Aorta (tissue), 5 donors: ENCODE measurements at places on chromosomes 3 and 15. TPM values are rescaled to one million over a fixed set of nuclear protein-coding genes. Genes with fewer than 3 reads are reported as not detected.

GRCh38 chr15:90810354-90810753, 58.0 kb upstream of the FURIN start:
- no peak overlapping the region for H3K27ac ChIP-seq
- no peaks in the 10 kb centered on the region for H3K36me3 ChIP-seq
- no peaks in the 10 kb centered on the region for H3K4me1 ChIP-seq
- no peak for DNase-seq
- H3K4me3 ChIP-seq = no peak overlapping the region
- no peaks in the 10 kb centered on the region for H3K27me3 ChIP-seq

DNA sequence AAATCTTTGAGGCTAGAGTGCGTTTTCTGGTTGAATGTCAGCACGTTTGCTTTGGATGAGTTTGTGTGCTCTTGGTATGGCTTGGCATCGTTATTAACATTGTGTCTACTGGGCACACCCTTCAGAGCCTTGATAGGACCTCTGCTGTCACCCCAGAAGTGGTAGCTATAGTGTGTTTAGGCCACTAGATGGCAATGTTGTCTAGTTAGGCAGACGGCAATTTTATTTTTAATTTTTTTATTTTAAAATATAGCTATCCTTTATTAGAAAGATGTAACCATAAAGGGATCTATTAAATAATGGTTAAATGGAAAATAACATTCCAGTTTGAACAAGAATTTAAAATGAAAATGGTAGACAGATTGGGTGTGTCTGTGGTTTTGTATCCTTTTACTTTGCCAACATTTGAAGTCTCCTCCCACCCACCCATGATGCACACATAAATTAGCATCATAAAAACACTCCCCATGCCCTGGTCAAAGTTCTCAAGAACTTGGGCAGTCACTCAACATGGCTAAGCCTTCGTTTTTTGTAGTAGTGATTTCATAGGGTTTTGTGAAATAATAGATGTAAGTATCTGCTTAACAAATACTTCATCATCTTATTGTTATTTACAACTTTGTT, 200.7 kb downstream of the KCNH8 start:
- H3K27ac ChIP-seq = no peak overlapping the region
- no peak for DNase-seq
- H3K36me3 ChIP-seq = no peaks in the 10 kb centered on the region
- H3K4me3 ChIP-seq = no peak overlapping the region

Gene INAFM2
- total RNA-seq = 70.0 TPM

Gene A4GNT
- total RNA-seq = not detected

GRCh38 chr3:55066551-55067047, 138.7 kb upstream of the LRTM1 start:
- H3K4me3 ChIP-seq = no peak overlapping the region
- no peak for DNase-seq
- H3K4me1 ChIP-seq = no peaks in the 10 kb centered on the region
- no peaks in the 10 kb centered on the region for H3K36me3 ChIP-seq

Gene U2SURP
- total RNA-seq = 84.0 TPM

Gene RAMAC
- 11.5 TPM for total RNA-seq

GRCh38 chr3:141020143-141020830, 30.9 kb upstream of the SPSB4 start:
- no peak for DNase-seq
- no peaks in the 10 kb centered on the region for H3K4me1 ChIP-seq
- H3K4me3 ChIP-seq = no peak overlapping the region
- H3K27ac ChIP-seq = no peak overlapping the region
- no peaks in the 10 kb centered on the region for H3K27me3 ChIP-seq
- no peaks in the 10 kb centered on the region for H3K36me3 ChIP-seq

DNA sequence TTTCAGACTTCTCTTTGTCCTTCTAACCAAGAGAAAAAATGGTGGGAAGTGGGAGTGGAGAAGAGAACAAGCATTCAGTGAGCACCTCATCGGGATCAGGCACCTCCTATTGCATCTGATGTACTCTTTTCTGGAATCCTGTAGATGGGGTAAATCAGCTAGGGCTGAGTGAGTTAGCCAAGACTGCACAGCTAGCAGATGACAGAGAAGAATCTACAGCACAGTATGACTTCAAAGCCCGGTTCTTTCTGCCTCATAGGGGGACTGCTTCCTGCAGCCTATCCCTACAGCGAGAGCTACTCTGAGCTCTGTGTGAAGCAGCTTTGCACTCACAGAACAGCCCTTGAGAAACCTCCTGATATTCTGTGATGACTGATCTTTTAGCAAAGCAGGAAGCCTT, 275.2 kb upstream of the MEIS2 start:
- no peaks in the 10 kb centered on the region for H3K4me1 ChIP-seq
- H3K36me3 ChIP-seq = no peaks in the 10 kb centered on the region
- DNase-seq = no peak
- no peak overlapping the region for H3K27ac ChIP-seq
- H3K27me3 ChIP-seq = no peaks in the 10 kb centered on the region
- no peak overlapping the region for H3K4me3 ChIP-seq
